ENCODE measurements at places on chromosomes 3 and 15.

GRCh38 chr3:17742102-17742879, at the start of gene TBC1D5:
Gene TBC1D5 (minus strand): TSS chr3:17742631. CDS start chr3:17508570, 234,061 bp downstream.
- DNase-seq: peak; percentile 91

DNA sequence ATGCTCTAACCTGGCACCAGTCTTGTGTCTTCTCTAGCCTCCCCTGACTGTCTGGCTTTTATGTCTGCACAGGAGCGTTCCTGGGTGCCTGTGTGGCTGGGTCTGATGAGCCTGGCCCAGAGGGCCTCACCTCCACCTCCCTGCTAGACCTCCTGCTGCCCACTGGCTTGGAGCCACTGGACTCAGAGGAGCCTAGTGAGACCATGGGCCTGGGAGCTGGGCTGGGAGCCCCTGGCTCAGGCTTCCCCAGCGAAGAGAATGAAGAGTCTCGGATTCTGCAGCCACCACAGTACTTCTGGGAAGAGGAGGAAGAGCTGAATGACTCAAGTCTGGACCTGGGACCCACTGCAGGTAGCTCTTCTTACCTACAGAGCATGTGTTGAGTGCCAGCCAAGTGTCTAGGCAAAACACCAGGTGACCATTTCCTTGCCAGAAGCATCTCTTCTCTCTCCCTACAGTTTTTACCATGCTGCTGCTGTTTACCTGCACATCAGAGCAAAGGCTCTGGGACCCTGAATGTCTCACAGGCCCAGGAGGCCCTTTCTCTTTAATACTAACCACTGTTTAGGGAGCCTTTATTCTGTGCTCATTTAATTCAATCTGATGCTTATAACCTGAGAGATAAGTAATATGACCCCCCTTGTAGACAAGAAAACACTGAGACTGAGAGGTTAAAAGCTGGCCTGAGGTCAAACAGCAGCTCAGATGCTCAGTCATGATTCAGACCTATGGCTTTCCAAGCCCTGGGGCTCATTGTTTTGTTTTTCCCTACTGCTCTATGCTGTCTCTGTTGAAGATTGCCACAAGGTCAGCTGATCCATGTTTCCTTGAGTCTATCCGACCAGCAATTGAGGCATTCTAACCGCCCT, 10.4 kb downstream of the PODXL2 start:
- no peak for DNase-seq

GRCh38 chr3:53226142-53226840, 29.5 kb downstream of the TKT start:
- no peak for DNase-seq

DNA sequence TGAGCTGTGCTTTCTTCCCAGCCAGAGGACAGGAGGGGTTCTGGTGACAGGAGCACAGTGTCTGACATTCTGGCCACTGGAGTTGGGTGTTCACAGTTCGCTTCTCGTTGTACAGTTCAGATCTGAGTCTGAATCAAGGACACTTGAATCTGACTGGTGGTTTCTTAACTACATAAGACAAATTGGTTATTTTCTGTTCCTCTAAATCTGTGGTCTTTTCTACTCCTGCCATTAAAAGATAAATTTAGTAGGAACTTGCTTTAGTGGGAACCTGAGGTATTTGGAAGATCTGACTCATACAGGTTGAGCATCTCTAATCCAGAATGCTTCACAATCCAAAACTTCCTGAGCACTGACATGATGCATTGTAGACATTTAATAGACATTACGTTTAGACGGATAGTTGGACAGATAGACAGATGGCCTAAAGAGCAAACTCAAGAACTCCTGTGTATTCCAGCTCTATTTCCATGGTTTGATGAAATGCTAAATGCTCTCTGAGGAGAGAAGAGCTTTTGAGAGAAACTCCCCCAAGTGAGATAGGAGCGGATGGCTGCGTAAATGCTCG, 71.0 kb downstream of the CCK start:
- DNase-seq: no peak

DNA sequence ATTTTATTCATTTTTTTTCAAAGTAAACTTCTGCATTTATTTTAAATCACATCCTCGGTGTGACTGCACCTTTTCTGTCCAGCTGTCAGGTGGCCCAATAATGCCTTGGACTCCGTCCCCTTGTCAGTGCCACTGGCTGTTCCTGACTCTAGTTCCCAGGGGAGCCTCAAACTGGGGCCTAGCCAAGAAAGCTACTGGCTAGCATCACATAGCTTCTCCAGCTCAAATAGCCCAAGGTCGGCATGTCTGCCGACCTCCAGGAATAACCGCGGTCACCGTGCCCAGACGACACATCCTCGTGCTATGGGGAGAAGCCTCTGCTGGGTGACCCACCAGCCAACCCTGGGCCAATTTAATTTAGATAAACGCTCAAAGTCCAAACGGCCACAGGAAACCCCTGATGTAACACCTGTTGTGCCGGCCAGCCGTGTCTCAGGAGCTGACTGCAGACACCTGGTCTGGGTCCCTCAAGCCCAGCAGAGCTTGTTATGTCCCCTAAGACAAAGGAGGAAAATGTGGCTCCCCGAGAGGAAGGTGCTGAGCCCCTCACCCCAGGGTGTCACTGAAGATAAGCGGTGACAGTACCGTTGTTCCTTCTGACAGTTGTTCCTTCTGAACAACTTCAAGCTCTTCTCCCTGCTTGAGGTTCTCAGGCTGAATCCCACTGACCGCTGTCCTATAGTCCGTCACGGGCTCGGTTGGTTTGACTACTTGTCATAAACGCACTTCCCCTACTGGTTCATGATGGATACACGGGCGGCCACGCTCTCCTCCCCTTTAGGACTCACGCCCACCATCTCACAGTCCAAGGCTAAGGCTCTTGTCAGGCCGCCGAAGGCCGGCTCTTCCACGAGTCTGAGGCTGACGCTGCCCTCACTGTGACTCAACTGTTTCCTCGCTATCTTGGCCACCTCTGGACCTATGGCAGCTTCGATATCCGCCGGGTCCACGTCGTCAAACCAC, 126.2 kb downstream of the KLF13 start:
- DNase-seq: no peak

DNA sequence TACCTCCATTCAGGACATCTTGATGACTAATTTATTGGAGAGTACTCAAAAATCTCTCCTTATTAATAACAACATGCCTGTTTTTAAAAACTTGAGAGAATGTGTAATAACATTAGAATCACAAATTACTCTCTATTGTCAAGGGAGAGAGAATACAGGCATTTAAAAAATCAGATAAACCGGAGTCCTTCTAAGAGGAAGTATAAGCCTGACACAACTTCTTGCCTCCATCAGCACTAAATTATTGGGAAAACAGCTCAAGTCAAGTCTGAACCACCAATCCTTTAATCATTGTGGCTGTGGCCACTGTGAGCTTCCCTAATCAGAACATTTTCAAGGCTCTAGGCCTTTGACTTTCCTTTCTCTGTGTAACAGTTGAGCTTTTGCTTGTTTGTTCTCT, 38.0 kb downstream of the SSR3 start:
- no peak for DNase-seq

DNA sequence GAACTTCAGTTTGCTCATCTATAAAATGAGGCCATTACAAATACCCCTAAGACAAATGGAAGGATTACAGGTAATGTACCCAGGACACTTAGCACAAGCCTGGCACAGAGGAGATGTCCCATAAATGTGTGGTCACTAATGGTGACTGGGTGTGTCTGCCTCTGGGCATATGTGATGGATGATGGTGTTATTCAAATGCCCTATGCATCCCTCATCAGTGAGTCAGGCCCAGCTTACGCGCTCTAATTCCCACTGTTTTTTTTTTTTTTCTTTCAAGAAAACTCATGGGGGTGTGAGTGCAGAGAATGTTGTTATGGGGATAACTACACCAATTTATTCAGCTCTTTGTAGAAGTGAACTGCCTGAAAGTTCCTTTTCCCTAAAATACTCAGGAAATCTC, 23.6 kb upstream of the KIF23 start:
- DNase-seq: no peak

- no peak for DNase-seq
These were observed 4.0 kb upstream of the GBE1 start for GRCh38 chr3:81765400-81765799.

DNA sequence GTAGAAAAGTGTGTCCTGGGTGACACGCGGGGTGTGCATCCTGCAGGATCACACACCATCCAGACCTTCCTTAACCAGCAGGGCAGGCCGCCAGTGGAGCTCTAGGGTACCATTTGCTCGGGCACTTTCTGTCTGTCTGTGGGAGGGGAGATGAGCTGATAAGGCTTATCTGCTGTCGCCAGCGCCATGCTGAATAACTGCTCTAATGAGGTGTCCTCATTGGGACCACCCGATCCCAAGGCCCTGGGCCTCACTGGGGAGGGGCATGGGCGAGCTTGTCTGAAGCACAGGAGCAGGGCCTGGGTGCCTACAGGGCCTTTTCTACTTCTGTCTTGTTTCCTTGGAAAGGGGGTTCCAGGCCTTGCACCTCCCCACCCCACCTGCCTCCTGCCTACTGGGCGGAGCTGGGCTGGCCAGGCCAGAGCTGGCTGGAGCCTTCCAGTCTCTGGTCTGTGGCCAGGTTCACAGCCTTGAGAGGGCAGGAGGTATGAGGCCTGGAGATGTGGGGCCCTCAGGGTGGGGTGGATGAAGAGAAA, 2.5 kb upstream of the GATA2 start:
- DNase-seq: no peak

DNA sequence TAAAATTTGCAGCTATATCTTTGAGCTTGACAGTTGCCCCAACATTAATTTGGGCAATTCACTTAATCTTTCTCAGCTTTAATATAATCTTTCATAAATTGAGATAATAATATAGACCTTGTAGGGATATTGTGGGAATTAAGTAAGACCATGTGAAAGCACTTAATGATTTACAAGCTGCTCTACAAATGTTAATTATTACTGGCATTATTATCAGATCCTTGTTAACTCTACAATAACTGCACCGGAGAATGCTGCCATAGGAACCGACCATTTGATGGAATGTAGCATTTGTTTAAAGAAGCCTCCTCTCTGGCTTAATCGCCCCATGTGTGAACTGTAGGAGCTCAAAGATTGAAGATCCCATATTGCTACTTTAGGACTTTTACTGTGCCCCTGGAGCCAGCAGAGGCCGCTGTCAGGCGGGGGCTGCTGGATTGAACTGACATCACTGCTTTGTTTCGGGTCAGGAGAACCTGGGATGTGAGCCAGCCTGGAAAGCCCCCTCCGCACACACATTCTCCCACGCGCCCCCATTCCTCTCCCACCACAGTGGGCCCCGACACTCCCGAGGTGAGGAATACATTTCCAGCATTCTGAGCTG, 154.2 kb upstream of the TNIK start:
- no peak for DNase-seq

- DNase-seq: no peak
These were observed 56.1 kb upstream of the GK5 start for GRCh38 chr3:142281474-142281873.

- no peak for DNase-seq
These were observed 138.8 kb upstream of the PEX5L start for GRCh38 chr3:180175572-180175971.

DNA sequence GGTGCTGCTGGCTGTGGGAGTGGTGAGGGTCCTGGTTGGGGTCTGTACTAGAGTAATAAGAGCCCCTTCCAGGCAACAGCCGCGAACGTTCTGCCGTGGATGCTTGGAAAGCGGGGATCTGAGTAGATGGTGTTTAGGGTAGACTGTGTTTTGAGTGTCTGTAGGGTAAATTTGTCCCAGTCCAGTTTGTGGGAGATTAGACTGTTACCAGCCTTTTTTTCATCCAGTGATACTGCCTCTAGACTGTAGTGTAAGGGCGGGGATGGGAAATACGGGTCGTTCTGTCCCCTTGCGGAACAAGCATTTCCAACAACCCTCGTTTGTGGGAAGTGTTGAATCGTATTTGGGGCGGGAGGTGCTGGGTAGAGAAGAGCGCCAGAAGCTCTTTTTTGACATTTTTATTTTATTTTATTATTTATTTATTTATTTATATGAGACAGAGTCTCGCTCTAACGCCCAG, 424 bp downstream of the HAUS2 start:
- DNase-seq: peak; percentile 8

DNA sequence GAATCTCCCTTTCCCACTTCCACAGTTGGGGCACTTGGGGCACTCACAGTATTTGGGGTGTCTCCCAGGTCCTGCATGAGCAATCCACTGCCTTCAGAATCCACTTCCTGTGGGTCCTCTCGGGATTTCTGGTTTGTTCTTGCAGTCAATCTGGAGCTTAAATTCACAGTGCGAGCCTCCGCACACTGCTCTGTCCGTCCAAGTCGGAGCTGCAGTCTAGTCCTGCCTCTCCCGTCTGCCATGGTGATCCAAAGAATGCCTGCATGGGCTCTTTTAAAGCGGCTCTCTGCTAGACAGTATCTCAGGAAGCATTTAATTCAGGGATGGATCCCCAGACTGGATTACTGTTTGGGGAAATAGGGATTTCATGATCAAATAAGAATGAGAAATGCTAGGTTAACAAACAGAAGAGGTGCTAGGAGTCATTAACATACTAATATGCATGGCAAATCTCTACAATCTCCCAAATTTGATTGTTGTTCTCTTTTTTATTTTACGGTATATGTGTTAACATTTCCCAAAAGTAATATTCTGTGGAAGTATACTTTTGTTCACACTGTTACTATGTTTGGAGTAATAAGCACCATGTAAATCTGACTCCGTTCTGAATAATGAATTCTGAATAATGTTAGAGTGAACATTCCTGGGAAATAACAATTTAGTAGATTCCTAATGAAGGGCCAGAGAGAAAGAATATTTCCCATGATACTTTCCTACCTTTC, 142.5 kb downstream of the HCN4 start:
- DNase-seq: no peak

- no peak for DNase-seq
These were observed 35.2 kb downstream of the CMSS1 start for GRCh38 chr3:99852851-99853250.

DNA sequence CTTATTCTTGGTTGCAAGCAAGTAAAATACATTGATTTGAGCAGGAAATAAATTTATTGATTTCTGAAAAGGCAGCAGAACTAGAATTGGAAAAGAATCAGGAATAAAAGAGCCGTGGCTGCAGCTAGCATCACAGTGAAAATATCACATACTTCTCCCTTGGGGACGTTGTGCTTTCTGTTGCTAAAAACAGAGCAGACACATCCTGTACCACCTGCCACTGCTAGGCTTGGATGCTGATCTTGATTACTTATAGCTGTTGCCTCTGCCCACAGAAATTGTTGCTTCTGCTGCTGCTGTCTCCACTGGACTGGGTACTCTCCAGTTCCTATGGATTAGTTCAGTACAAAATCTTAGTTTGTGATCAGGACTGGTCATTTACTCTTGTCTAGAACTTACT, 283.8 kb downstream of the C3orf38 start:
- DNase-seq: no peak

DNA sequence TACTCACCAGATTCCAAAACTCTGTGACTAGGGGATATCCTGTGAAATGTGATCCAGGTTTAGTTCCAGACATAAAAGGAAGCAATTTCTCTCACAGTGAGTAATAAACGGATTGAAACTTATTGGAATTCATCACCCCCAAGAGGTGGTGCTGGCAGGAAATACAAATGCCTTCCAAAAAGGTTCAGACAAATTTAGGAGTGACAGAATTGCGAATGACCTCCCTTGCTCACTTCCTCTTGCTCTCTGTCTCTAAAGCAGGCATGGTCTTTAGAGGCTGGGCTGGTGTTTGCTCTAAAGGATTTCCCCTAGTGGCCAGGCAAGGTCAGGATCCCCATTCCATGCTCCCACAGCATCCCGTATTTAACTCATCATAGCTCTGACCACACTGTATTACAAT, 449.4 kb upstream of the PPP2R3A start:
- DNase-seq: no peak

- DNase-seq: no peak
These were observed 15.3 kb upstream of the PARP14 start for GRCh38 chr3:122665226-122665786.
